Activated CD4-positive, alpha-beta T cell treated with anti-CD3 and anti-CD28 coated beads for 24 hours (primary cell): ENCODE measurements at places on chromosomes 4 and X.
A peak's percentile ranks its signal among the peaks of the same experiment; 100 is the strongest.

GRCh38 chrX:22526339-22526738 is 253.6 kb downstream of the CBLL2 start:
- no peak for DNase-seq

- DNase-seq: no peak
Measured at GRCh38 chr4:84032372-84032771, 466.7 kb downstream of the NKX6-1 start.

GRCh38 chr4:1351854-1352566 is 5.0 kb downstream of the UVSSA start:
- DNase-seq: peak; percentile 91

DNA sequence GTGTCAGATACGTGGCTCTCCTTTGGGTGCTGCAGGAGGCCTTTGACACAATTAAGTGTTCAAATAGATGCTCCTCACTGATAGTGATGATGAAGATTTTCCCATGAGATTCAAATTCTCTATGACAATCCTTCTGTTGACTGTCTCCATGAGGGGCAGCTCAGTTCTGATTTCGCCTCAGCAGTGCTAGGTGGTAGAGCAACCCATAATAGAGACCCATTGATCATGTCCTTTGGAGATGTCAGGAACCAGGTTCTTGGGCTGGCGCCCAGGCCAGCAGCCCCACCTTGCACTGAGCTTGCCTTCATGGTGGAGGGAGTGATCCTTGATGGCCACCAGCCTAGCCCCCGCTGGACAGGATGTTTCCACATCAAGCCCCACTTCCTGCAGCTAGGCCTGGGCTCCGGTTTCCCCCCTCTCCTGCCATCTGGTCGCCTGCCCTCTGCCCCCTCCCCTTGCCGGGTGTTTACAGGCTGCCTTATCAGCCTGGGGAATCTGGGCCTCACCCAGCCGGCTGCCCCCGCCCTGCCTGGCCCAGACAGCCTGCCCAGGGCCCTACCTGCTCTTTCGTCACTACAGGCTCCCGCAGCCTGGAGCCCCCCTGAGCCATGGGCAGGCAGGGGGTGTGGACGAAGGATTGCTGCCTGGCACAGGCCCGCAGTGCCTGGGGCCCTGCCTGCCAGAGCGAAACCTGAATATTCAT is 12.6 kb downstream of the ELF4 start:
- DNase-seq: no peak

DNA sequence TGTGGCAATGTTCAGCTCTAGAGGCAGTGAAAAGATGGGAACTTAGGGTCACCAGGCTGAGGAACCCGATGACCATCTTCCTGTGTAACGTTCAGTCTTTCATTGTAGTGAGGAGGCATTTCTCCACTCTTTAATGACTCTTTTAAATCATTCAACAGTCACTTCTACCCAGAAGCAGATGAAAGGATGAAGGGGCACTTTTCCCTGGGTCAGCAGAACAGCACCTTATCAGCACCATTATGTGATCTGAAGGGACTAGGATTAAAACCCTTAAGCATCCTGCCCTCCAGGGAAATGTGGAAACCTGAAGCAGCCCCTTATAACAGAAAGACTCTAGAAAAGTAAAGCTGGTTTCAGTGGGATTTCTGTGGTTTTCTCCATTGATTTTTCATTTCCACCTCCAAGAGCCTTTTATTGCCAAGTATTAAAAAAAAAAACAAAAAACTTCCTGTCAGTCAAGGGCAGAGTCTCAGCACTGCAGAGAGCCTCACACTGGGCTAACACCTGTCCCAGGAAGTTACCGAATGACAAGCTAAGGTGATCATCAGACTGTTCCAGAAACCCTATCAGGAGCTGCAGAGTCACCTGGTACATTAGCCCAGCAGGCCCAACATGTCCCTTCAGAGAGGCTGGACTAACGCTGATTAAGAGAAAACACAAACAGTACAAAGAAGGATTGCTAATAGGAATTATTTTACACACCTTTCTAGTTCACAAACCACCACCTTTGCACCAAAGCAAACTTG is 185.9 kb downstream of the SHROOM3 start:
- no peak for DNase-seq

DNA sequence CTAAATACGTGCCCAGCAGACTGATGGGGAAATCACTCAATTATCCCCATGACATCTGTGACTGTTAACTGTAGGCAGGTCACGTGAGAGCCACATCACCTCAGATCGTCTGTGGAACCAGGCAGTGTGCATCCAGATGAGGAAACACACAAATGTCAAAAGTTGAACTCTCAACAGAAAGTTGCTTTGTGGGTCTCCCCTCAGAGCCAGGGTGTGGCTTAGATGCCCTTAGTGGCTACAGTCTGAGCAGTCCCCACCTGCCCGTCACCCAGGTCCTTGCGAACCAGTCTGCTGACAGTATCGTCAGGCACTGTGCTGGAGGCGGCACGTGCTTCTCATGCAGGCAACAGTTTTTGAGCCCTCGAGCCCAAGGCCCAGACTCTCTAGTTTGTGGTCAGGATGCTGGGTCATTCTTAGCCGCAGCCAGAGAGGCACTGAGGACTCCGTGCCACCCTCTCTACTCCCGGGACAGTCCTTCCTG is 10.8 kb downstream of the TMEM187 start:
- DNase-seq: no peak

DNA sequence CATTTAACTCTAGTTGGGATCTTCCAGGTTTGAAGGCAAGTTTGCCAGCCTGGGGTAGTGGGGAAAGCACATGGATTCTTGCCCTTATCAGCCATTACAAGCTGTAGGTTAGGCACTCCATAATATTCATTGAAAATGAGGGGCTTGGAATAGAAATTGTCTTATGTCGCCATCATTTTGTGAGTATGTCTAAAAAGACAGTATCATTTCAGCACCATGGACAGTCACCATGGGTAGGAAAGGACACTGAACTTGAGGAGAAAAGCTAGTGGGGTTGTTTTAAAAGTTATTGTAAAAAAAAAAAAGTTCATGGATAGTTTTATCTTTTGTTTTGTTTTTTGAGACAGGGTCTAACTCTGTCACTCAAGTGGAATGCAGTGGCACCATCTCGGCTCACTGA is 356.1 kb downstream of the HNRNPD start:
- DNase-seq: no peak
